ENCODE measurements at places on chromosomes 7 and 10.

GRCh38 chr10:12873172-12873571 lies 128.3 kb downstream of the CCDC3 start:
- no peak for ATAC-seq

GRCh38 chr7:124758327-124758726 lies 7.3 kb downstream of the GPR37 start:
- ATAC-seq = no peak

- ATAC-seq = peak; percentile 69
Measured at GRCh38 chr7:123410273-123410904, 124.0 kb downstream of the IQUB start.

- peak; percentile 77 for ATAC-seq
Measured at GRCh38 chr10:33211106-33211878, 123.2 kb downstream of the NRP1 start.

DNA sequence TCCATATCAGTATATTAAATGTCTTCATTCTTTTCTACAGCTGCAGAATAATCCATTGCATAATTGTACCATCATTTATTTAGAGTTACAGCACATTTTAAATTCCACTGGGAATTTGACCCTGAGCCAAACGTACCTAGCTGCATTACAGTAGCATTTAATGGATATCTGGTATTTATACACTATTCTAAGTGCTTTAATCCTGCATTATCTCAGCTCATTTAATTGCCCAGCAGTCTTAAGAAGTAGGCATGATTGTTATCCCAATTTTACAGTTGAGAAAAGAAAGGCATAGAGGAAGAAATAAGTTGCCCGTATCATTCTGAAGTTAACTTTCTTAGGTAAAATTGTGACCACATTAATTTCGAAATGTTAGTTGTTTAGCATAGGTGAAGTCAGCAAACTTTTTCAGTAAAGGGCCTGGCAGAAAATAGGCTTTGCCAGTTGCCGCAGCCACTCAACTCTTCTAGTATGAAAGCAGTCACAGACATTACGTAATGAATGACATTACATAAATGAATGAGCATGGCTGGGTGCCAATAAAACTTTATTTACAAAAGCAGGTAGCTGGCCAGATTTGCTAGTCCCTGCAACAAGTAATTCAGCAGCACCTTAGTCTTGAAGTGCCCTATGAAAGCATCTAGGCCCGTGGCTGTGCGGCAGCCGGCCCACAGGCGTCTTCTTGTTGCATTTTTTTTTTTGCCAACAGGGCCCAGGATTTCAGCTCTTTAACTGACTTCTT lies 30.0 kb downstream of the GUSB start:
- ATAC-seq = no peak

DNA sequence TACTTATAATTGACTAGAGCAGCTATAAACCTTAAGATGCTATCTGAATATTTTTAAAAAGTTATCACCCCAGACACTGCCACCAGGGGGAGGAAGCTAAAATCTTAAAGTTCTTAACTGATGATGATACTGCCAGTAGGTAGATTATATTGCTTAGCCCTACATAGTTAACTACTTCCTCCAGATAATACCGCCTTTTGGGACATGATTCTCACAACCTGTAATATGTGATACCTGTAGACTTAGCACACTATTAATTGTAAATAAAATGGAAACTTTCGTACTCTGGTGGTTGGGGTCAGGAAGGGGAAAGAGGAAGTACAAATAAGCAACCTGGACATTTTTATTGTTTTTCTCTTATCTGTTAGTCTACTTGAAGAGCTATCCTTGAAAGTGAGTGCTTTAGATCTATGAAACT lies 268.9 kb downstream of the ADK start:
- peak; percentile 40 for ATAC-seq

- no peak for ATAC-seq
Measured at GRCh38 chr10:100377830-100378229, 30.8 kb downstream of the SCD start.

DNA sequence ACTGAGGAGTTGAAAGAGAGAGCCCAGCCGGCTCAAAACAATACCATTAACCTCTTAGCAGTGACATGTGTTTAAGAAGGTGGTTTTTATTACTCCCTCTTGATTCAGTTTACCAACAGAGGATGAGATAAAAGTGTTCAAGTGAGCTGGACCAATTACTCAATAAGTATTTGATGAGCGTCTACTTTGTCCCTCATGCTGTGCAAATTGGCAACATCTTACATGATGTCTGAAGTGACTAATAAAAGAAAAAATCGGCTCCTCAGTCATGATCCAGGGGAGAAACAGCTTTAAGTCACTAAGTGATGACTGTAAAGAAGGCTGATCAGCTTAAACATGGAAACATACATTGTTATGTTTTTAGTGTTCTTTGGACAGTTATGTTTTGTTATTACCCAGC lies 7.8 kb downstream of the WNT16 start:
- ATAC-seq = no peak

DNA sequence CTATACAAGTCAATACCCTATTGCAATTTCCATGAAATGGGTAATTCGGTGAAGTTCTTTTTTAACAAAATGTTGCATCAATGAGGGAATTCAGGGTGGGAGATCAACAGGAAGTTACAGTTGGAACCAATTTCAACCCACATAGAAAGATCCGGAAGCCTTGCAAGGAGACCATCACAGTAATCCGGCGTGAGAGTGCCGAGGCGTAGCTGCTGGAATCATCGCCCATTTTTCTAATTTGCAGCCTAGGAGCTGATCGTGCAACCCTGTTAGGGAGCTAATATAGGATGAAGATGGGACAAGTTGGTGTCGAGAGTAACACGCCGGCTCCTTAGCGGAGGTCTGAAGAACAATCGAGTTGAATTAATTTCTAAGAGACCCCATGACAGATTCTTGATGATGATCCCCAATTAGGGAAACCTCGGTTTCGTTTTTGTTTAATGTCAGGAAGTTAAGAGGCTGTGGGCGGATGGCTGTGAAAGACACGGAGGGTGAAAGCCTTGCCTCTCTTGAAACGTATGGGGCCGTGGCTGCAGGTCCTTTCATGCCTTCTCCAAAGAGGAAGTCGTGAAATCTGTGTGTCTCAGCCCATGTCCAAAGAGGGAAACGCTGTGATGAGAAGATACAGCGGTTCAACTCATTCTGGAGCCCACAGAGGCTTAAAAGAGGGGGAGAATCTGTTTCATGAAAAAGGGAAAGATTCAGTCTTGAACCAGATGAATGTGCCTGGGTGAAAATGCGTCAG lies 51.2 kb upstream of the CARD11 start:
- no peak for ATAC-seq
